ENCODE measurements at places on chromosomes 4 and X.

DNA sequence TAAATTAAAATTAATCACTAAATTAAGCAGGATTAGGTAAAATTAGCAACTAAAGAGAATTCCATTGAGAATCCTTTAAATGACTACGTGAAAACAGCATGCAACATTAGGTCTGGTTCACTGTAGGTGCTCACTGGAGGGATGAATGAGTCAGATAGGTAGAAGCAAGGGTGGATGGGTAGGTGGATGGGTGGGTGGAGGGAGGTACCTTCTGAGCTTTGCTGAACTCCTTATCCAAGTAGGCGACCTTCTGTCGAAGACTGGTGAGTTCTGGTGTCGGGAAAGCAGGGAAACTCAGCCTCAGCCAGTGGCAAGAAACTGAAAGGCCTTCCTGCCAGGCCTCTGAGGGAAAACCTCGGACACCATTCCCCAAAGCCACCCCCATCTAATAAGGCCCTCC, 3.0 kb downstream of the GRIPAP1 start:
- DNase-seq, result no peak

DNA sequence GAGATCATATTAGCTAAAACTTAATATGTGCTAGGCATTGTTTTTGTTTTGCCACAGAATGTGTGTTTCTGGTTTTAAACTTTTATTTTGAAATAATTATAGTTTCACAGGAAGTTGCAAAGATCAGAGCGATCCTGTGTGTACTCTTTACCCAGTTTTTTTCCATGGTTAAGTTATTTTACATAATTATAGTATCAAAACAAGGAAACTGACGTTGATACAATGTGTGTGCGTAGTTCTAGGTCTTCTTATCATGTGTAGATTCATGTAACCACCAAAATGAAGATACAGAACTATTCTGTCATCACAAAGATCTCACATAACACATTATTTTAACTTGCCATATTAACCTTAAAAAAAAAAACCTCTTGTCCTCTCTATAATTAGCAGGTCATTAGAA, 69.2 kb downstream of the BLTP1 start:
- no peak for DNase-seq

DNA sequence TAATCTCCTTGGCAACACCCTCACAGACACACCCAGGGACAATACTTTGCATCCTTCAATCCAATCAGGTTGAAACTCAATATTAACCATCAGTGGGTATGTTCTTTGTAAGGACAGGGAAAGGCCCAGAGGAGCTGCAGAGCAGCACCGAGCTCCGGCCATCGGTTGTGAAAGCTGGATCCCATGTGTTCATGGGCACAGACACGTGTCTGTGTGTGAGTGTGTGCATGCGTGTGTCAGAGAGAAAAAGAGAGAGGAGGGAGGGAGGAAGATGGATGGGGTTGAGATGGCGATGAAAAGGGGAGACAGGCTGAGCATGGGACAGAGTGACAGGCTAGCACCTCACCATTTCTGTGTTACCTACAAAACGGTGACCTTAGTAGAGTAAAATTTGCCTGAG, 6.8 kb upstream of the BEND2 start:
- DNase-seq, result no peak

GRCh38 chrX:6685489-6685888, 150.6 kb upstream of the VCX3A start:
- no peak for DNase-seq

DNA sequence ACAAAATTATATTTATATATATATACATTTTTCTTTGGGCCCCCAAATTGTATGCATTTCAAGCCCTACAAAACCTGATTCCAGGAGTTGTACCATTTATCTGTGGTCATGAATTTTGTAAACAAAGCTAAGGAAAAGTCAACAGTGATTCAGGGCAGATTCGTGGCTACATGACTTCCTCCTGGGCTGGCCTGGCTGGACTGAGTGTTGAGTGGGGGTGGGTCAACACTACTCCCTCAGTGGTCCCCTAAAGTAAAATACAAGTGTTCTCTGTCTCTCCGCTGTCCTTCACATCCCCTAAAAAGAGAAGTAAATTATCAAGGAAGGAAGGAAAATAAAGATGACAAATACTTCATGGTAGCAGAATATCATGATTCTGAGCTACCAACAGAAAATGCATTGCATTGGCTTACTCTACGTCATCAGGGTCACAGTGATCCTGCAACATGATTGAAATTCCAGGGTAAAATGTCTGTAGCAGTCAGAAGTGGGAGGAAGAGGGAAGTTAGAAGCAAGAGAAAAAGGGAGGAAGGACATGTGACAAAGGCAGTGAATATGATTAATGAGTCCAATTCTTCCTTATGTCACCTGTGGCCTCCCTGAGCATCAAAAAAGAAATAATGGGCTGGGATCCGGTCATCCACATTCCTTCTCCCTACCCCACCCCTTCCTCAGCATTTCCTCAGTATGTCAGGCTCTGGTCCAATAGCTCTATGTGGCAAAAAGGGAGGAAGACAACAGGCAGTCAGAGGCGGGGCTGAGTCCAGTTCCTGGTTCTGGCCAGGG, 42.4 kb upstream of the MYOZ2 start:
- DNase-seq, result no peak

DNA sequence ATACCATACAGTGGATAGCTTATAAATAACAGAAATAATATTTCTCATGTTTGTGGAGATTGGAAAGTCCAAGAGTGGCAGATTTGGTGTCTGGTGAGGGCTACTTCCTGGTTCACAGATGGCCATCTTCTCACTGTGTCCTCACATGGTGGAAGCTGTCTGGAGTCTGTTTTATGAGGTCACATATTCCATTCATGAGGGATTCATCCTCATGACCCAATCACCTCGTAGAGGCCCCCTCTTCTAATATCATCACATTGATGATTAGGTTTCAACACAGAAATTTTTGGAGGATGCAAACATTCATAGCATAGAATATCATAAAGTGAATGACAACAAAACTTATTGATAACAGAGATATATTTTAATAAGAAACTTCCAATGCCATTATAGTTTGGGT, 568.0 kb downstream of the STIM2 start:
- DNase-seq, result no peak

- DNase-seq, result no peak
These were observed 73.8 kb downstream of the FAM184B start for GRCh38 chr4:17707671-17708070.

- DNase-seq, result no peak
These were observed 349.4 kb downstream of the ARHGAP24 start for GRCh38 chr4:85824166-85824945.

GRCh38 chrX:111503485-111503993, 7.9 kb upstream of the SERTM2 start:
- DNase-seq, result no peak

All from stimulated activated CD8-positive, alpha-beta memory T cell treated with anti-CD3 and anti-CD28 coated beads, Interleukin-12 subunit alpha, Interleukin-12 subunit beta, amount 100 ng/mL, for 4 hours (primary cell).